Lung microvascular endothelial cell (primary cell): ENCODE measurements at places on chromosomes 4 and X. TPM values are rescaled to one million over a fixed set of nuclear protein-coding genes. Genes with fewer than 3 reads are reported as not detected.
A peak's percentile ranks its signal among the peaks of the same experiment; 100 is the strongest.

- DNase-seq = no peak
These were observed 1695.2 kb downstream of the STIM2 start for GRCh38 chr4:28555866-28556265.

GRCh38 chr4:15250021-15250441 lies 177.8 kb upstream of the C1QTNF7 start:
- DNase-seq = no peak

DNA sequence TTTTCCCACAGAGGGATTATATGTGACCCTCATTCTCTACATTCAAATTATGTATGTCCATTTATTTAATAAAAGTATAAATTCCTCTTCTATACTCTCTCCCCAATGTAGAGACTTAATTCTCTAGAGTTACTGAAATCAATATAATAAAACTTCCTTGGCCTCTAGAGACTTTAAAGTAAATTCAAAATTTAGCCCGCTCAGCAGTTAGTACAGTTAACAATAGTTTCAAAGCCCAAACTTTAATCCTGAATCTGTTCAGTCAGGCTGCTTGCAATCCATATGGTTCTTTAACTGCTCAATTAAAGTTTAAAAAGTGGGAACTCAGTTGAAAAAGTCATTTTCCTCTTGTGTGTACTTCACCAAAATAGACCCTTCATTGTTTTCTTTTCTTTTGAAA lies 2558.4 kb downstream of the ARAP2 start:
- no peak for DNase-seq

DNA sequence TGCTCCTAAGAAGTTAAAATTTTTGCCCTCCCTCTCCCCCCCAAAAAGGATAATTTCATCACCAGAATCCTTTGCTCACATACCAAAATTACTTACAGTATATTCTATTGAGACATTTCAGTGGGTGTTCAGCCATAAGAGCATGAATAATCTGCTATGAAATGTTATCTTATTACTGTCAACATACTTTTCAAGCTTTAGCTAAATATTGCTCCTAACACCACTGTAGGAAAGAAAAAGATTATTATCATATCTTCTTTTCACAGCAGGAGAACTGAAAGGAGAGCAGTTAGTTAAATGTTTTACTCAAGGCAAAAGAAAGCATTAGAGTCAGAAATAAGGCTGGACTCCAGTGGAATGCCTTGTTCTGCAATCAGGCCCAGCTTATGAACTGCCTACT lies 231.0 kb upstream of the GYPA start:
- no peak for DNase-seq

GRCh38 chrX:20143561-20143960 lies 1.9 kb upstream of the EIF1AX start:
- DNase-seq = no peak

Gene AR
- total RNA-seq = 1.2 and 2.2 TPM in 2 replicates

- DNase-seq = peak; percentile 42
These were observed 36.0 kb downstream of the P2RY8 start for GRCh38 chrX:1500701-1501624.

DNA sequence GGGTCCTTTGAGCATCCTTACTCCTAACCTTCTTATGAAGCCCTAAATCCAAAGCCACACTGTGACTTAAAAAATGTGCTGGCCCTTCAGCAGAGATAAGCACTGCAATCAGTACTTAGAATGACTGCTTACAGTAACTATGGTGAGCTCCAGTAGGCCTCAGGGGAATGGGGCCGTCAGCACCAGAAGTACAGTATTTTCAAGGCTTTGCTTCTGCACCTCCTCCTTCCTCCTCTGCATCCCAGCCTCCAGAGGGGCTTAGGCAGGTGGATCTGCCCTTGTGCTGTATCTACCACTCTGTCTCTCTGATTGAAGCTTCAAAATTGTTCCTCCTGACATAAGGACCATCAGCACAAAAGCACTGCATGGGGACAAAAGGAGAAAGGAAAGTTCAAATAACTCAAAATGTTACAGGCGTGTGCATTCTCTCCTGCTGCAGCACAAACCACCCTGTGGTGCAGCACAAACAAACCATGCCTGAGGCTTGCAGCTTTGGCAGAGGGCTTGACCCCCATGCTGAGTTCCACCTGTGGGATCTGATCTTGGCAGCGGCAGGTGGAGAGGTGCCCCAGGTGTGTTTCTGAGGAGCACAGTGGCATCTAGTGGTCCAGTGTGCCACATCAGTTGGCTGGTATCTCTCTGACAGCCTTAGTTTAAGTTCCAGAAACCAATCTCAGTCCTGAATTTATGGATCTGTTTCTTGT lies 164.7 kb downstream of the SOWAHB start:
- peak; percentile 6 for DNase-seq

- DNase-seq = no peak
These were observed 126.4 kb downstream of the HMX1 start for GRCh38 chr4:8745005-8745790.

- no peak for DNase-seq
These were observed 103.0 kb downstream of the IRF2 start for GRCh38 chr4:184371390-184371787.

DNA sequence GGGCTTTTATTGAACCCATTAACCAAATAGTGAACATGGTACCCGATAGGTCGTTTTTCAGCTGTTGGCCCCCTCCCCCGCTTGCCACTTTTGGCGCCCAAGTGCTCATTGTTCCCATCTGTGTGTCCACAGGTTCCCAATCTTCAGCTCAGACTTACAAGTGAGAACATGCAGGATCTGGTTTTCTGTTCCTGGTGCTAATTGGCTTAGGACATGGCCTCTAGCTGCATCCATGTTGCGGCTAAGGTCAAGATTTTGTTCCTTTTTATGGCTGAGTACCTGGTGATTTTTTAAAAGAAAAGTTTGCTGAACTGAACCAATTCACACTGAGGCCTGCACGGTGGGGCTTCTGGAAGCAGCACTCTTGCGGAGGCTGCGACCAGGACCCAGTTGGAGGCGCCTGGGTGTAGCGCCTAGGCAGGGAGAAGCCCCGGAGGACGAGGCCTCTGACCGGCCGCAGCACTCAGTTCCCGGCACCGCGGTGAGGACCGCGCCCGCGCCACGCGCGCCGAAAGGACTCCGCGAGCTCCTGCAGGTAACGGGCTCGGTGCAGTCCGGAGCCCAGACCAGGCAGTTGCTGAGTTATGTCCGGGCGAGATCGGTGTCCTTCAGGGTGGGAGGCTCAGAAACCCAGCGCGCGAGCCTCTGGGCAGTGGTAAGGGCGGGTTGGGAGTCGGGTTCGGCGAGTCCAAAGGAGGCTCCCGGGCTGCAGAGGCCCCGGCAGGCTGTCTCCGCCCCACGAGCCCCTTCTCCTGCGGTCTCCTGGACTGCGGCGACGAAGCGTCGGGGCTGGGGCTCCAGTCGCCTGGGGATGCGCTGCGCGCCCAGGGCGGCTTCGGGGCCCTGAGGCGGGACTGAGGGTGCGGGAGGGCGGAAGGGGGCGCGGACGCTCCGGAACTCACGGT lies 15.8 kb upstream of the SLC25A4 start:
- DNase-seq = peak; percentile 34

DNA sequence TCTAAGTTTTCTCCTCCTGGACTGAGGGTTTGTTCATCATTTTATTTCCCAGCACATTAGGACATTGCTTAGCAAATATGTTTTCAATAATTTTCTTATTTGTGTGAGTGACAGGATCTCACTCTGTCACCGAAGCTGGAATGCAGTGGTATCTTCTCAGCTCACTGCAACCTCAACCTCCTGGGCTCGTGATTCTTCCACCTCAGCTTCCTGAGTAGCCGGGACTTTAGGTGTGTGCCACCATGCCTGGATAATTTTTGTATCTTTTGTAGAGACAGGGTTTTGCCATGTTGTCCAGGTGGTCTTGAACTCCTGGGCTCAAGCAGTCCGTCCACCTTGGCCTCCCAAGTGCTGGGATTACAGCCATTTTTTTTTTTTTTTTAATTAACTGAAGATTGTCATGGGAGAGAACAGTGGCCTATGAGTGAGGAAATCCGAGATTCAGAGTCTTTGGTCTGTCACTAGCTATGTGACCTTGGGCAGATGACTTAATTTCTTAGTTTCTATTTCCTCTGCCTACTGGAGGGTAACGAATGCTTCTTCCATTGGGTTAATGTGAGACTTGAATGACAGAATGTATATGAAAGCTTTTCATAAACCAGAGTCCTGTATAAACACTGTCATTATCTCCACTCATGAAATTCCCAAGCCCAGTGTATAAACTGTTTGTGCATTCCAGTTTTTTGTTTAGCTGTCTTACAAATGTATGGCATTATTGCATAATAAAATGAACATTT lies 23.9 kb downstream of the MOB1B start:
- no peak for DNase-seq

DNA sequence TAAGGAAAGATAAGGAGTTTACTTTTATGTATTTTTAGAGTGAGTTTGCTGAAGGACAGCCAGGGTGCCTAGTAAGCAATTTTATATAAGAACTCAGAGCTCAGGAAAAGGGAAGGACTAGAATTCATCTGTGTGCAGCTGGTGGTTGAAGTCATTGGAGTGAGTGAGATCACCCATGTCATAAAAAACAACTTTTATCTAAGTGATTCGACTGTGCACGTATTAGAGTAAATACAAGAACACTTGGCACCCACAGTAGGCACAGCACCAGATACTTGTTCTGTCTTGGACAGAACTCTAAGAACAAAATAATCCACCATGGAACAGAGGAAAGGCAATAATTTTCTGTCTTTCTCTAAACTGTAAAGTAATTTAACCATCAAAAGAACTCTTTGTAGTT lies 31.6 kb downstream of the SYNPO2 start:
- DNase-seq = no peak

Gene CYTL1
- 4.6 and 17.0 TPM in 2 replicates for total RNA-seq

- no peak for DNase-seq
These were observed 92.3 kb downstream of the REPS2 start for GRCh38 chrX:17038681-17039161.

- DNase-seq = no peak
These were observed 14.0 kb upstream of the GASK1B start for GRCh38 chr4:158186815-158187214.
